ENCODE measurements at places on chromosomes 7 and 10. TPM values are rescaled to one million over a fixed set of nuclear protein-coding genes. Genes with fewer than 3 reads are reported as not detected.

- DNase-seq: no peak
These were observed 2.9 kb downstream of the C1QL3 start for GRCh38 chr10:16518822-16519221.

DNA sequence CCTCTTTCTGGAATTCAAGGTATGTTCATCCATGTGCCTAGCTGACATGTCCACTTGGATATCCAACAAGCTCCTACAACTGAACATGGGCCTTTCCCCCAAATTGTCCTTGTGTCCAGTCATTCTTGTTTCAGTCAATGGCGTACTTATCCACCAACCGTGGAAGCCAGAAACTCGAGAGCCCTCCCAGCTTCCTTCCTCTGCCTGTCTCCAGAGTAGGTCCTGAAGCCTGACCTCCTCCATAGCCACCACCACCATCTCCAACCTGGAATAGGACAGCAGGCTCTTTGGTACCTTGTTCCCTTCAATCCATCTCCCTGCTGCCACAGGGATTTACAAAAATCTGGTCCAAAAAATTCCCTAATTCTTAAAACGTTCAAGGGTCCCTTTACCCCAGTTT lies 305.1 kb downstream of the RPS24 start:
- no peak for DNase-seq

GRCh38 chr10:29102233-29102632 lies 186.6 kb upstream of the LYZL1 start:
- no peak for DNase-seq

ZMIZ1 gene
- 61.5 TPM for total RNA-seq

CLEC5A gene
- total RNA-seq: 2.5 TPM

CYP3A7 gene
- total RNA-seq: not detected

Data from posterior vena cava (tissue), 2 donors.